ENCODE measurements at places on chromosomes 4 and X.

GRCh38 chrX:141632124-141632523 lies 42.6 kb downstream of the SPANXA2 start:
- DNase-seq, result no peak

- peak; percentile 74 for DNase-seq
These were observed 46.4 kb downstream of the PRPS1 start for GRCh38 chrX:107674480-107675364.

DNA sequence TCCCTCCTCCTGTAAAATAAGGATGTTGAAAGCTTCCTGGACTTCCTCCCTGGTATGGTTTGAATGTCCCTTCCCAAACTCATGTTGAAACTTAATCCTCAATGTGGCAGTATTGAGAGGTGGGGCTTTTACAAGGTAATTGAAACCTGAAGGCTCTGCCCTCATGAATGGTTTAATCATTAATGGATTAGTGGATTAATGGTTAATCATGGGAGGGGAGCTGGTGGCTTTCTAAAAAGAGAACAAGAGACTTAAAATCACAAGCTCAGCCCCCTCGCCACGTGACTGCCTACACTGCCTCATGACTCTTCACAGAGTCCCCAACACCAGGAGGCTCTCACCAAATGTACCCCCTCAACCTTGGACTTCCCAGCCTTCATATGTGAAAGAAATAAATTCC lies 124.6 kb upstream of the ANXA3 start:
- DNase-seq, result no peak

DNA sequence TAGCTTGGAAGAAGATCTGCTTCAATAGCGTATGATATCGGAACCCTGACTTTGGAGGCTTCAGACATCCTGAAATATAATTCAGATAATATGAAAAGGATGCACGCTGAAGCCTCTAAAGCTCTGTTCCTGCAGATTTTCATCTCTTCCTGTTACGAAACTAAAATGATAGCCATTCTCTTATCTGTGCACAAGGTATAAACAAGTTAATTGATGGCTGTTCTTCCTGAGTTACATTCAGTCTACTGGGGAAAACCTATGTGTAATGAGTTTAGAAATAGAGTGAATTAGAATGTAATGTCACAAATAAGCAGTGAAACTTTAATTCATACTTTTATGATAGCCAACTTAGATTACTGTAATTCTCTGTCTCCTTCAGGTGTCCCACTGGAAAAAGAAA lies 36.8 kb upstream of the AGA start:
- DNase-seq, result no peak

DNA sequence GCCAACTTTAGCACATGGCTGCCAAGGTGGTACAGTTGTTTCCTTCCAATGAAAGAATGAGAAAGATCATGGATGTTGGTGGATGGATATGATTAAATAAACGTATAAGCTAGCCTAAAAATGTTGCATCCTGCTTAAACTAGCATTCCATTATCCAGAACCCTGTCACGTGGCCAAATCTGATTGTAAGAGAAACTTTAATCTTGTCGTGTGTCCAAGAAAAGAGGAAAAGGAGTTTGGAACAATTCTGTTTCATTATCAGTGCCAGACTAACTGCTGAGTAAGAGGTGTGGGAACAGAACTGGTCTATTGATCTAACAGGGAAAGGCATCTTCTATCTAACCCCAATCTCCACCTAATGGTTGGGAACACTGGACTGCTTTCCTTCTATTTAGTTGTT lies 325.2 kb upstream of the BMP3 start:
- no peak for DNase-seq

DNA sequence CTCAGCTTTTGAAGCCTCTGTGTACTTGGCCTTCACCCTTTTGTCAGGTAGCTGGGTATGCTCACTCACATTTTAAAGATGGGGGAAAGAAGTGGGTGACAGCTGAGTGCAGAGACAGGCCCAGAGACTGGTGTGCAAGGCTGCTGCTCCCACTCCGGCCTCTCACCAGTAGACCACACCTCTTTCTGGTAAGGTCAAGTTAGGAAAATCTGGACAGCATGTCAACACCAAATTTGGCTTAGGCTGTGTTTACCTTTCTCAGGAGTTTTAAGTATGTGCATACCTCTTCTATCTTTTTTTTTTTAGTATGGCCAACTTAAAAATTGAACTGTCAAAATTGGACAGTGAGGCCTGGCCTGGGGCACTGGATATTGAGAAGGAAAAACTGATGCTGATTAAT lies 66.6 kb downstream of the CLDN22 start:
- no peak for DNase-seq

GRCh38 chrX:45513042-45513441 lies 312.4 kb upstream of the DIPK2B start:
- DNase-seq, result no peak

GRCh38 chrX:7704205-7704604 lies 138.8 kb upstream of the VCX start:
- DNase-seq, result no peak

GRCh38 chr4:184598753-184599491 lies 50.3 kb downstream of the CASP3 start:
- DNase-seq, result no peak

- DNase-seq, result no peak
These were observed 69.9 kb upstream of the BRS3 start for GRCh38 chrX:136417806-136418205.

- no peak for DNase-seq
These were observed 124.0 kb upstream of the HPF1 start for GRCh38 chr4:169881769-169882168.

DNA sequence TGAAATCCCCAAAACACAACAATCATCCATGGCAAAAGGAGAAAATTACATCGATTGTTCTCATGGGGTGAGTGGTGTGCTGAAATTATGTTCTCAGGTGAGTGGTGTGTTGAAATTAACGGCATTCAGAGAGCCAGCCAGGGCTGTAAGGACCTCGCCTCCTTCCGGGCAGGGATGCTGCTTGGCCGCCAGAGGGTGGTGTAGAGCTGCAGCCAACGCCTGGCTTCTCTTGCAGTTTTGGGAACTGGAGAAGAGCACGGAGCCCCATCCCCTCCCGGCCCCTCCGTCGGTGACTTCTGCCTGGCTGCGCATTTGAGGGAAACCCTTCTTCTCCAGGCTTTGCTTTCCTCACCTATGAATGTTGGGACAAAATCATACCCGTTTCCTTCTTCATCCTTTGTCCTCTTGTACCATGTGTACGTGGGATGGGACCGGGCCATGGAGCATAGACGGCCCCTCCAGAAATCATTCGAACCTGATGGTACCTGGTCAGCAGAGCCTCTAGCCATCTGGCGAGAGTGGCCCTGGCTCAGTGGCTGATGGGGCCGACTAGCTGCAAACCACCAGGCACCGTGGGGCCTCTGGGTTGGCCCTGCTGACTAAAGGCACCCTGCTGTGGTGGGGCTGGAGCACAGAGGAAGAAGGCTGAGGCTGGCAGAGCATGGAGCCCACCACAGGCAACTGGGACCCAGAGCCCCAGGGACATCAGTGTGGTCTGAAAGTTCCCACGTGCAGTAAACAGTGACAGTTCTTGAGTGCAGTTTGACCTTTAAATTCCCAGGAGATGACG lies 28.4 kb downstream of the TRMT44 start:
- peak; percentile 75 for DNase-seq

GRCh38 chr4:70818173-70818855 lies 21.4 kb downstream of the GRSF1 start:
- no peak for DNase-seq

DNA sequence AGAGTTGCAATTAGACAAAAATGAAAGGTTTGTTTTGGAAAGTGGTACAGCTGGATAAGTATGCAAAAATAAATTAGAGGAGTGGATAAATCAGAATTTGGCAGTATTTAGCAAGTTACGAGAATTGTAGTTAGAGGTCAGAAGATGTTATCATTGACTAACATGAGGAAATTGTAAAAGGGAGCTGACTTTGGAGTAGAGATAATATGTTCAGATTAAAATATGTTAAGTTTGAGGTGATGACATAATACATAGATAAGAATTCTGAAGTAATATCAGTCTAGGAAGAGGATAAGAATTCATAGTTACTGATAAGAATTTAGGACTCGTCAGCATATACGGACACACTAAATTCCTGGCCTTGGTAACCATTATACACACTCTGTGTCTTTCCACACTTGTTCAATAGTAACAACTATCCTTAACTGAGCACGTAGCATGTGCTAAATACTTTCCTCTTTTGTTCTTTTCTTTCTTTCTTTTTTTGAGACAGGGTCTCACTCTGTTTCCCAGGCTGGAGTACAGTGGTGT lies 4.1 kb upstream of the EPGN start:
- DNase-seq, result no peak

- peak; percentile 67 for DNase-seq
These were observed 178.7 kb upstream of the RBPJ start for GRCh38 chr4:26141911-26142638.

GRCh38 chr4:3366893-3367775 lies 74.3 kb downstream of the RGS12 start:
- DNase-seq, result peak; percentile 17

- DNase-seq, result no peak
These were observed 68.7 kb upstream of the TEX13D start for GRCh38 chrX:124263743-124264142.

DNA sequence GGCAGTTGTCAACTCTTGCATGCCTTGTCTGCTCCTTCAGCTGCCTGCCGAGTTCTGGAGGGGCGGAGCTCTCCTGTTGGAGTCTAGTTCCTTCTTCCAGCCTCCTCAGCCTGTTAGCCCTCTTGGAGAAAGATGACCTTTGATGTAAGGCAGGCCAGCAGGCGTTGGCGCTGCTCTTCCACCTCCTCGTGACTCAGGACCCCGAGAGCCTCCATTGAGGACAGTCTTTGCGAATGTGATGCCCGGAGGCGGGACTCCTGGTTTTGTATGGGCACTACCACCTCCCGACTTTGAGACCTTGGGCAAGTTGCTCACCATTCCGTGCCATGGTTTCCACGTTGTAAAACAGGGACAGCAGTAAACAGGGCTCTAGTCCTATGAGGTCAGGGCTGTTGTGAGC lies 108.3 kb downstream of the TENM3 start:
- DNase-seq, result no peak

DNA sequence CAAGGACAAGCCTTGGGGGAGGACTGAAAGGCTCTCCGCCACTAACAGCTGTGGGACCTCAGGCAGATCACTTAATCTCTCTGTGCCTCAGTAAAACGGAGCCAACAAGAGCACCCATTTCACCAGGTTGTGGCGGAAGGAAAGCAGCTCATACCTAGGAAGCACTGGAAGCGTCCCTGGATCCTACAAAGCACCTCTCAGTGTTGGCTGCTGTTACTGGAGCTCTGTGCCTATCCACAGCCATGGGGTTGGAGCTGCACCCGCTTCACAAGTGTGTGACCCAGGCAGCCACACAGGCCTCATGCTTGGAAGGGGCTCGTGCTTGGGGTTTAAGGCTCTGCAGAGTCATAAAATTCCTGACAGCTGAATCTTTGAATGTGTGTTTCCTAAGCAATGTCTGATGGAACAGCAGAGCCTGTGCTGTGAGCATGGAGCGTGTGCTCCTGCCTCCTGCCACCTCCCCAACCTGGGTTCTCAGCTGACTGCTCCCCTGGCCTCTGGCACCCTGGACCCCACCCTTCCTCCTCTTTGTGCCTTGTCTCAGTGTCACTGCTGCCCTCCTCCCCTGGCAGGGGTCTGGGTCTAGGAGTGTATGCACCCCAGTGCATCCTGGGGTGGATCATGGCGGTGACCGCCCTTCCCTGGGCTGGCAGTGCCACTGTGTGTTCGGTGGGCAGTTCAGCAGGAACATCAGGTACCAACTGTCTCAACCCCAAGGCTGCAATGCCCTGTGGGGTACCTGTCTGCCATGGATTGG lies 14.4 kb upstream of the MAN2B2 start:
- DNase-seq, result no peak

- no peak for DNase-seq
These were observed 57.3 kb upstream of the FAM9B start for GRCh38 chrX:9091258-9091657.

- no peak for DNase-seq
These were observed 172.7 kb upstream of the HCCS start for GRCh38 chrX:10938365-10938923.

DNA sequence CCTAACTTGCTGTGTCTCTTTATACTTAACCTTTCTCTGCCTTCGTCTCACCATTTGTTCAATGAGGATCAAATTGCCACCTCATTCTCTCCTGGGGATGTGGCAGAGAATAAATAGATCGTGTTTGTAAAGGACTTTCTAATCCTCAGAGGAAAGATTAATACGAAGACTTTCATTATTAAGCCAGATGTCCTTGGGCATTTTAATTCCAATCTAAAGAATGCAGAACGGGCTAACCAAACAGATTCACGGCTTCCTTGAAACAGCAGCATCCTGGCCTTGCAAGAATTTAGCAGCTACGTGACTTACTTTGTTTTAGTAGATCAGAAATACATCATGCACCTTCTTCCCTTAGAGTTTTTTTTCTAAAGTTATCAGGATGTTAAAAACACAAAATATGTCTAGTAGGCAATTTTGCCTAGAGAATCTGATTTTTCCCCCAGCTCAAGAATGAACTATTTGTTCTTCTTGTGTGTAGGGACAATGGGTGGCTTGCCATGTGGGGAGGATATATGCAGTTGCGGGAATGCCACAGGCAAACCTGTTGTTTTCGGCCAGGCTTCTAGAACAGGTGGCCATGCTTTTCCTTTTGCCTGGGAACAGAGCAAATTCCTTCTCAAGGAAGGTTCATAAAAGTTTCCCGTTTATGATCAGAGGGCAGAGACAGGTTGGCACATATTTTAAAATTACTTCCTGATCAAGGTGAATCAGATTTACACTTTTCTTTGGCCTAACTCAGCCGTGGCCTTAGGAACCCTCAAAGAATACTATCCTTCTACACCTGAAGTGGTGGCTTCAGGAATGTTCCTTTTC lies 3.0 kb downstream of the MID1 start:
- no peak for DNase-seq

DNA sequence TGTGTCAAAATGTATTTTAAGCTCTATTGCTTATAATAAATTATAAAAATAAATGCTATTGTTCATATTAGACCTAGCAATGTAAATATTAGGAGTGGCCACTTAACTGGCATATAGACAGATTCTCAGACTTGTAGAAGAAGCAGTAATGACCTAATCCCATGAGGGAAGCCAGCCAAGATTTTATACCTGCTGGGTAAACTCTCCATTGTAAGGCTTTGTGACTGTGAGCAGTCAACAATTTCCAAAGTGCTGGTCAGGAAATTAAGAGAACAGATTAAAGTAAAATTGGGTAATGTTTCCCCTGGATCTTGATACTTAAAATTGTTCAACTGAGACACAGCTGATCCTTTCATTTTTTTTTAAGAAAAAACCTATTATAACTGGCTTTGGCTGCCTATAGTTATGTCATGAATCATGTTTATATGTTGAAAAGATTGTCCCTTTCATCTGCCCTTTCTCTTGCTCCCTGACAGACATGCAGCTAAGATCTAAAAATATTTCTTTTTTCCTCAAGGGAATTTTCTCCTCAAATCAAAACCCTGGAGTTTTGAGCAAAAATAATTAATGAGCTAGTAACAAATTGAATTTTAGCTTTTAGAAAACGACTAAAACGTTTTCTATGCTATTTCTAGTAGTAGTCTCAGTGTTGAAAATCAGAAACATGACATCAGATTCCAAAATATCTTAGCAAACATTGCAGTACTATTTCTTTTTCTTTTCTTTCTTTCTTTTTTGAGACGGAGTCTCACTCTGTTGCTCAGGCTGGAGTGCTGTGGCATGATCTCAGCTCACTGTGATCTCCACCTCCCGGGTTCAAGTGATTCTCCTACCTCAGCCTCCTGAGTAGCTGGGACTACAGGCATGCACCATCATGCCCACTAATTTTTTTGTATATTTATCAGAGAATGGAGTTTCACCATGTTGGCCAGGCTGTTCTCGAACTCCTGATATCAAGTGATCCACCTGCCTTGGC lies 77.9 kb downstream of the ADGRL3 start:
- no peak for DNase-seq

- no peak for DNase-seq
These were observed 83.3 kb upstream of the KIT start for GRCh38 chr4:54574500-54574899.

Data from right hindlimb (tissue), 1 donor.